ENCODE measurements at places on chromosomes 3 and 15.

GRCh38 chr15:45186771-45187577 lies 792 bp downstream of the SHF start:
- DNase-seq = no peak

DNA sequence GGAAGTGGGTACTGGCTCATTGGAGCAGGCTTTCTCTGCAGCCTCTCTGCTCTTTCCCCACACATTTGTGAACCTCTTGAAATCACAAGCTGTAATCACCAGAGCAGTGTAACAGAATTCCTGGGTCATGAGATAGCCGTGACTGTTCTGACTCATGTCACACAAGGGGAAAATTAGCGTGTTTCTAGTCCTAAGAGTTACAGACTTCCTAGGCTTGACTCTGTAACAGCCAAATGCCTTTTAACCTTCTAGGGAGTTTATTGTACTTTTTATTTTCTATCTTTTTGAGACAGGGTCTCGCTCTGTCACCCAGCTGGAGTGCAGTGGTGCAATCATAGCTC lies 54.7 kb upstream of the TRAK1 start:
- no peak for DNase-seq

- no peak for DNase-seq
Measured at GRCh38 chr3:62329971-62330370, 43.4 kb downstream of the FEZF2 start.

- no peak for DNase-seq
Measured at GRCh38 chr3:52095990-52096775, 39.8 kb upstream of the DUSP7 start.

- DNase-seq = no peak
Measured at GRCh38 chr3:169914321-169914720, 2.9 kb downstream of the SAMD7 start.

DNA sequence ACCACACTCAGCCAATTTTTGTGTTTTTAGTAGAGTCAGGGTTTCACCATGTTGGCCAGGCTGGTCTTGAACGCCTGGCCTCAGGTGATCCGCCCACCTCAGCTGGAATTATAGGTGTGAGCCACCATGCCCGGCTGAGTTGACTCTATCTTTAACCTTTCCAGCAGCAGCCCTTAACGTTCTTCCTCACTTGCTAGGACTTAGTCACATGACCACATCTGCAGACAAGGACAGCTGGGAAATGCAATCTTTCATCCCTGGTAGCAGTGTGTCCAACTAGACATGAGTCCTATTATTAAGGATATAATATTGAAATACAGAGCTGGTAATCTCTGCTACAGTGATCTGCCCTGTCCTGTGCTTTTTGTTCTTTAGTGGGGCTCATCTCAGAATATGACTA lies 18.0 kb downstream of the LCMT2 start:
- no peak for DNase-seq

- DNase-seq = no peak
Measured at GRCh38 chr15:47607695-47608094, 109.6 kb upstream of the SEMA6D start.

- DNase-seq = no peak
Measured at GRCh38 chr3:60669636-60670035, 581.6 kb downstream of the FHIT start.

GRCh38 chr3:63442918-63443317 lies 164.8 kb downstream of the SYNPR start:
- DNase-seq = no peak

- DNase-seq = no peak
Measured at GRCh38 chr15:29319823-29320222, 50.2 kb upstream of the NSMCE3 start.

- no peak for DNase-seq
Measured at GRCh38 chr15:66963084-66963483, 102.3 kb upstream of the SMAD3 start.

DNA sequence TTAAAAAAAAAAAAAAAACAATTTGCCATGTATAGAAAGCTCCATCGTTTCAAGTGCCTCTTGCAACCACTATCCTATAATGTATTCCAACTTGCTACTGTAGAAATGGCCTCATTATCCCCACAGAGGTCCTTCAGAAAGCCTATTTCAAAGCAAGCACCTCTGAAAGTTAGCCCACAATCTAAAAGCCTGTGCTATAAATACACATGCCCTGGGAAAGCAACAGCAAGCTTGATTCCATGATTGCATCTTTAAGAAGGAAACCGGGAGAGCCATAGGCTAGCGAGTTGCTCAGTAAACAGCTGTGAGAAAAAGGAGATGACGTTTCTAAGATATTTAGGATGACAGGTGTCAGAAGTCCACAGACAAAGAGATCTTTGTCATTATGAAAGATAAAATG lies 28.3 kb downstream of the TAFA4 start:
- no peak for DNase-seq

DNA sequence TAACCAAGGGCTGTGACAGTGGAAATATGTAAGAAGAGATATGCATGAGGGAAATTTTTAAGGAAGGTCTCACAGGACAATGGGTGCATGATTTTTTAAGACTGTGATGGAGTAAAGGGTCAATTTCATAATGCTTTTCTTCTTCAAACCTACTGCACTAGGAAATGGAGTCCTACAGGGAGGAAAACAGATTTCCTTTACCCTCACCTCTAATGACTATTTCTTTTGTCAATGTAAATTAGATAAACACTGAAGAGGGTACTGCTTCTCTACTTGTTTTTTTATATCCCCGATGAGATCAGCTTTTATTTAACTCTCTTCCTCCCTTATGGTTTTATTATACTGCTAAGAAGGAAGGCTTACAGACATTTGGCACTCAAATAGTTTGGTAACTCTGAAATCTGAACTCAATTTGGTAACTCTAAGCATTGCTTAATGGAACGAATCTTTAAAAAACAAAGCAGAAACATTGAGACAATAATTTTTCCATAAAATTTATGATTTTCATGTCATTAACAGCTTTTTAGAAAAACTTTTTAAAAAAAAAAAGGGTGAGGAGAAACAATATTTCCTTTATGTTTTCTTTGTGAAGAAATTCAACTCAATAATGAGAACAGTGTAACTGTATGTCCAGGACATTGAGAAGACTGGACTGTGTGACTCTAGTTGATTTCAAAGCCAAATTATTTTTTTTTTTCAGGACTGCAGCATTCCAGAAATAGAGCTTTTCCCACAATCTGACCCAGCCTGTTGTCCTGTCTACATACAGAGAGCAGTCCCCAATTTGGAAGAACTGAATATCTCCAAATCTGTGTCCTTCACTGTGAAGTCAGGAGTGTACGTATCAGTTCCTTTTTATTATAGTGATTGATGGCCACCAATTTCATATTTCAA lies 64.4 kb downstream of the CRYBG3 start:
- DNase-seq = no peak

DNA sequence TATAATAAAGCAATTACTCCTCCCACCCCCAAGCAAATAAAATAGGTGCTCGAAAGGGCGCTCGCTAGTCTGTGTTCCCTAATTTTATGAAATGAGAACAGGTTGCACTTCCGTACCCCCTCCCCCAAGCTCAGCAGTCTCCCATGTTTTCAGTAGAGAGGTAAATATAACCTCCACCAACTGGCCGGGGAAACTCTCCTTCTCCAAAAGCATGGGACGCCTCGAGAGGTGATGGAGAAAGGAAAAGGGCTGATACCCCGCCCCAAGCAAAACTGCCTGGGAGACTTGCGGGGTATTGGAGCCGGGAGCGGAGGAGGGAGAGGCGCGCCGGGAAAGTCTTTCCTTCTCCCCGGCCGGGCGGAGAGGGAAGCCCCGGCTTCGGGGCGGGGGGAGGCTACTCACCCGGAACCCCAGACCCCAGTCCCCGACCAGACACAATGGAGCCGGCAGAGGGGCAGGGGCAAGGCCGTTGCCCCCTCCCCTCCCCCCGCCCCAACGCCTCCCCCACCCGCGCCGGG lies 605 bp downstream of the DCUN1D1 start:
- DNase-seq = no peak

DNA sequence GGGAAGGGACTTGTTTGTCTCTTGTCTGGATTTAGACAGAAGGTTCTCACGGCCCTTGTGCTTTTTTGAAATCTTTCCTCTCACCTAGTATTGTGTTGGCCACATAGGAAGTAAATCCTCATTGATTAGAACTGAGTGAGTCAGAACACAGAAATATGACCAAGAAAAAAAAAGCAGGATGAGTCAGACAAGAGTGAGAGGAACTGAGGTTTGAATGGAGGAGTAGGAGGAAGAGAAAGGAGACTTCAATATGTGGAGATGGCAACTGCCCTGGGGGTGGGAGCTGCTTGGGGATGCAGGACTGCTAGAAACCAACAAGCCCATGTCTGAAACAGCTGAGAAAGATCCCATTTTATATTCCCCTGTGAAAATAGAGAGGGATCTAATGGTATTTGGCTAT lies 194.1 kb upstream of the ZBTB20 start:
- no peak for DNase-seq

DNA sequence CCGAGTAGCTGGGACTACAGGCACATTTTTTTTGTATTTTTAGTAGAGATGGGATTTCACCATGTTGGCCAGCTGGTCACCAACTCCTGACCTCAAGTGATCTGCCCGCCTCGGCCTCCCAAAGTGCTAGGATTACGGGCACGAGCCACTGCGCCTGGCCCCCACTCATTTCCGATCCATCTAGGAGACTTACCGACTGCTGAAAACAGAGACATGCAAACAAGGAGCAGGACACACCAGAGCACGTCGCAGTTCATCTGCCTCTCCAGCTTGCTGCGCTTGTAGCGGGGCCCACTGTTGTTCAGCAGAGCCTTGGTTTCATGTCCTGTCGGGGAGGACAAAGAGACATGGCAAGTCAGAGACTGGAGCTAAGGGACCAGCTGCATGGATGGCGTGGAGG lies 137.4 kb downstream of the ATP10A start:
- no peak for DNase-seq

DNA sequence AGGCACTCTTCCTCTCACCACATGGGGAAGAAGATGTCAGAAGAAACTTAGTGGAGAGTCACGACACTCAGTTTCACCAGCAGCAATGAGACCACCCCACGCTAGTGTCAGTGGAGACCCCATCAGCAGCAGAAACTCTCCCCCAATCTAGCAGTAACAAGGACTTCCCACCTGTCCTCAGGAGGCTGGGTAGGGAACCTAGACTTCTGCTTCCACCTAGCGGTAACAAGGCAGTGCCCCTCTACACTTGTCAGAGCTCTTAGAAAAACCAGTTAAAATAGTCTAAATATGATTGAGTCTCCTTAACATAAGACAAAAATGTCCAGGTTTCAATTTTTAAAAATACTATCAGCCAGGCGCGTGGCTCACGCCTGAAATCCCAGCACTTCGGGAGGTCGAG lies 57.3 kb downstream of the TRAT1 start:
- no peak for DNase-seq

GRCh38 chr3:179236669-179237301 lies 14.1 kb downstream of the KCNMB3 start:
- DNase-seq = no peak

GRCh38 chr15:47504624-47505256 lies 212.6 kb upstream of the SEMA6D start:
- DNase-seq = no peak

DNA sequence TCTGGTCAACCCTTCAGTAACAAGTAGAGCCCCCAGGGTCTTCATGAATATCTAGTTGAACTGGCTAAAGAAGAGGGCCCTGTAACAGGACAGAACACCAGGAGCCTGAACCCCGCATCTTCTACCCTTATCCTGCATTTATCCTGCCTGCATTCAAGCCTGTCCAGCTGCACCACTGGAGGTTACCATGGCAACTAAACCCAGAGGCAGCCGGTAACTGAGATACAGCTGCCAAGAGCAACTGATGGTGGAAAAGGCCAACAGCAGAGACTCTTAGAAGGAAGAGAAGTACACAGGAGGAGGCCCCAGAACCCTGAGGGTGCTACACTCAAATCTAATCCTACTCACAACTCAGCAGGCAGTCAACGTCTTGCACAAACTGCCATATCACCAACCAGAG lies 3.7 kb upstream of the PRKAR2A start:
- DNase-seq = peak; percentile 28

GRCh38 chr15:90002428-90002844 lies 1.3 kb downstream of the ZNF710 start:
- DNase-seq = no peak

- peak; percentile 84 for DNase-seq
Measured at GRCh38 chr3:30188713-30189112, 417.7 kb upstream of the TGFBR2 start.

DNA sequence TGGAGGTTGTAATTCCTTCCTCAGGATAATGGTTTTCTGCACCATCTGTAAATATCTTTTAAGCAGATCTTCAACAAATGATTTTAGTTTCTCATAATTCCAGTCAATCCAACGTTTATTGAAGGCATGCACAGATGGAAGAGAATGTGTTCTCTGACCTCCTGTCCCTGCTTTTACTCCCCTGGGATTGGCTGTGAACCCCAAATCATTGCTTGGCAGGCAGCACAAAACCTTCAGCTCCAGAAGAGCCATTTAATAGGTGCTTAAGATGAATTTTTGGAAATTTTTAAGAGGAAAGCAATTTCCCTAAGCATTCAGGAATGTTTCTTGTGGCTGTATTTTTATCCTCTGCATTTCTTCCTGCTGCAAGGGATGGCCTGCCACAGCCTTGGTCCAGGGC lies 25.5 kb upstream of the THSD4 start:
- DNase-seq = no peak

DNA sequence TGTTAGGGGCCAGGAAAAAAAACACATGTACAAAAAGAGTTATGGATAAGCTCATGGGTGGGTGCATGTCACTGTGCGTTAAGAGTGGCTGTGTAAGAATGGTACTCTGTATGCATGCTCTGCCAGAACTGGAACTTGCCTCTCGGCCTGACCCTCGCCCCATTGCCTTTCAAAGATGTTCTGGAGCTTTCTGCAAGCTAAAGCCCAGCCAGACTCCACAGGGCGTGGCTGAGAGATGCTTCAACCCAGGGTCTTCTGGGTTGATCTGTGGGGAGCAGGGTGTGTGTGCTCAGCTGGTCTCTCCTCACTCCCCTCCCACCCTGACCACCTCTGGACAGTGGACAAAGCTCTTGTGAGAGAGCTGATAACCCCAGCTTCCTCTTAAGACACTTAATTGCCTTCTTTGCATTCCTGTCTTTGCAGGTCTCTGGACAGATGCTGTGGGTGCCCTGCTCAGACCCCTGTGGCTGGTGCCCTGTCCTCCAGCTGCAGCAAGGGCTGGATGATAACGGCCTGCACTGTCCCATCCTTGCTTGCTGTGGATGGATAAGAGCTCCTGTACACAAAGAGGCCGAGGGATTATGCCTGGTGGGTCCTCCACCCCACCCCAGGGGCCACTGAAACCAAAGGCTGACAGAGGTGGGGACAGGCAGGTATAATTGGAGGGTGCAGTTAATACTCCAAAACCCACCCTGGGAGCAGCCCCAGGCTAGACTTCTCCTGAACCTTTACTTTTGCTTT lies 28.7 kb downstream of the ALDH1L1 start:
- no peak for DNase-seq

Measured in SHP77 treated with DMSO at 0.1 percent for 48 hours (cell line).